ENCODE measurements at places on chromosomes 7 and 10.

DNA sequence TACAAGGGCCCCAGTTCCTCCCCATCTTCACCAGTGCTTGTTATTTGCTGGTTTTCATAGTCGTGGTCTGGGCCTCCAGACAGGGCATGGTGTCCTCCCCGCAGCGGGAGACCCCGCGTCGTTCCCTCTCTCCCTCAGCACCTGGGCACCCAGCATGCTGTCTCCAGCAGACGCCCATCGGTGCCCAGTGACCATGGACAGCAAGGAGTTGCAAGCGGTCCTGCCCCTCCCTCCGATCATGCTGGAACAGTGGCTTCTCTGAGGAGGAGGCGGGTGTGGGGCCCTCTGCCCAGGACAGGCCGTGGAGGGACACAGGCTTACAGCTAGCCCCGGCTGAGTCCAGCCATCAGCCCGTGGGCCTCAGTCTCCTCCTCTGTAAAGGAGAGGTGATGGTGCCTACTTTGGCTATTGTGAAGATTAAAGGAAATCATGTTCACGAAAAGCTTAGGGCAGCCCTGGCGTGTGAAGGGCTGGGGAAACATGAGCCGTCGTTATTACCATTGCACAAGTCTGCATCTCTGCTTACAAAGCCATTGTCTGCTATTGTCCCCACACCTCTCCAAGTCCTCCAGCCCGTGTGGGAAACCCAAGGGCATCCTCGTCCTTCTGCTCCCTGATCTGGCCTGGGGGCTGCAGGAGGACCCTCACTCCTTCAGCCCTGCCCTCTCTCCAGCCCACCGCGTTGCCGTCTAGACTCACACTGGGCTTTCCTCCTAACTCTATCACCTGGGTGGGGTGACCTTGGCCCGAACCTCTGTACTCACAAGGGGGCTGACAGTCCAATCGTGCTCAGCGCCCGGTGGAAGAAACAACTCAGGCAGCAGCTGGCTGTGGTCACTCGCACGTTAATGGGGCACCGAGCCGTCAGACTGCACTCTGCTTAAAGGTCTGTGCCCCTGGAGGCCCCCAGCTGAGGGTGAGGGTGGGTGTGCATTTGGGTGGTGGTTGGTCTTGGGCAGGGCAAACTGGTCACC lies 29.9 kb downstream of the EN2 start:
- no peak for DNase-seq

DNA sequence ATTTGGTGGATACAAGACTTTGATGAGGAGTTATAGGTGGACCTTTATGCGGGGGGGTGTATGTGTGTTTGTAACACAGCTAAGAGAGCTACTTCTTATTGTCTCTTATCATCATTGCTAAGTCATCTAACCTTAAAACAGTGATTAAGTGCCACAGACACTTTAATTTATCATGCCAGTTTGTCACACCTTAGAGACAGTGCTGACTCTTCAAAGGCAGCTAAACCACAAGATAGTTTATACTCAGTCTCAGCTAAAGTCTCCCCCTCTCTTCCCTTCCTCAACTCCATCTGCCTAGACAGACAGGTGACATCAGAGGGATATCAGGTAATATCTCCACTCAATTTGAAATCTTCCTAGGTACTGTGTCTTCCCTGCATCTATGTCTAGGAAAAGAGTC lies 42.2 kb downstream of the MYPN start:
- DNase-seq, result no peak

GRCh38 chr10:93718937-93719725 lies 16.7 kb upstream of the FRA10AC1 start:
- DNase-seq, result no peak

DNA sequence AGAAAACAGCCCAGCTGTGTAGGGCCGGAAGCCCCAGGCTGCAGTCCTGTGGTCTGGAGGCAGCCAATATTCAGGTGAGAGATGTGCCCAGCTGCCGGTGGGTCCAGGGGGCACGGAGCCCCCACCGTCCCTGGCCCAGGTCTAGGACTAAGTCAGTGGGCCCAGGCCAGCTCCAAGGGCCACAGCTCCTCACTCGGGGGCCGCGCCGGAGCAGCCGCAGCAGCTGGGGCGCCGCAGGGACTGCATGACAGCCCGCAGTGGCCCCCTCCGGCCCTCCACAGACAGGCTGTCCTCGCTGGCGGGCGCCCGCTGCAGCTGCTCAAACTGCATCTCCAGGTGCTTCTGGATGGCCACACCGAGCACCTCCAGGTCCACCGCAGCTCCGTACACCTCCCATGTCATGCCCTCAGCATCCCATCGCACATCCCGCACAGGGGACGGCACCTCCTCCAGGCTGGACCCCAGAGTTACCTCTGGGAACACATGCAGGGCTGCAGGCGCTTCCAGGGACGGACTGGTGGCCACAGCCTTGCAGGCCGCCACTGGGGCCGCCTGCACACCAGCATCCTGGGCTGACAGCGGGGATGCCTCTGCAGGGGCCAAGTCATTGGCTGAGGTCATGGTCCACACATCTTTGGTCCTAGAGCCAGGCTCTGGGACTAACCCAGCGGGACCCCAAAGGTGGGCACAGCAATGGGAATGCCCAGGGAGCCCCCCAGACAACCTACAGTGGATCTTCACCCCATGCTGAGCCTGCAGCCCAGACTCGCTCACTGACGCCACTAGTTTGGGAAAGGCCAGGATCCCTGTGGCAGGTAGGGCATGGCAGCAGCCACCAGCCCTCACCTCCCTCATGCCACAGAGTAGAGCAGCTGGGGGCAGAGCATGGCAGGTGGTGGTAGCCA lies 7.0 kb downstream of the GPRIN2 start:
- no peak for DNase-seq

GRCh38 chr7:27908534-27909165 lies 168.7 kb downstream of the TAX1BP1 start:
- DNase-seq, result no peak

GRCh38 chr7:24233386-24233785 lies 50.6 kb upstream of the NPY start:
- no peak for DNase-seq

DNA sequence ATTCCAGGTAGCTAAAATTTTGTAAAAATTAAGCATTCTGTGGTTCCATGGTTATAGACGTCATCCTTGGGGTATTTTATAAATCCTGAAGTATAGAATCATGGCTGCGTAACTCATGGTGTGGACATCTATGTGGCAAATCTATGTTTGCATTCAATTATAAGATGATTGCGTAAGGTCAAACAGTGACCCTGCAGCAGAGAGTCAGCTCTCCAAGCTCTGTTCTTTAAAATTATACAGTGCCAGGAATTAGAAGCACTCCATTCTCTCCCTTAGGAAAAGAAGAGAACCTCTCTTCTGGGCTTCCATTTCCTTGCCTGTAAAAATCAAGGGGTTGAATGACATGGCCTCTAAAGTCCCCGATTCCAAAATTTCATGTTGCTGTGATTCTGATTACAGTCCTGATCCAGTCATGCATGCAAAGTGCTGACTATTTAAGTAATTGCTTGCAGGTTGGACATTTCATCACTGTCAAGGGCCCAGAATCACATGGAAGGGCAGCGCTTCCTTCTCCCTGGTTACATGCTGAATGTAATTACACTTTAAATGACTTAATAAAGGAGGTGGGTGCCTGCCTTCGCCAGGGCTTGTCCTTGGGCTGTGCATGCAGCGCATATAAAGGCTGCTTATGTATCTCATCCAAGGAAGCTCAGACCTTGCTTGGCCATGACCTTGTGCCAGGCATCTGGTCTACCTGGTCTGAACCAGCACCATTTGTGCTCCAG lies 550.7 kb downstream of the TYW1 start:
- DNase-seq, result no peak

- DNase-seq, result no peak
Observed at GRCh38 chr7:30136117-30136731, 1.4 kb downstream of the MTURN start.

- DNase-seq, result peak; percentile 91
Observed at GRCh38 chr10:19014034-19014433, 34.6 kb upstream of the MALRD1 start.

- peak; percentile 30 for DNase-seq
Observed at GRCh38 chr7:17299483-17299991, 1.1 kb downstream of the AHR start.

GRCh38 chr7:7919449-7919945 lies 49.1 kb upstream of the GLCCI1 start:
- no peak for DNase-seq

- DNase-seq, result no peak
Observed at GRCh38 chr7:41351091-41351490, 351.8 kb downstream of the INHBA start.

GRCh38 chr7:99679032-99679399 lies 780 bp downstream of the CYP3A5 start:
- peak; percentile 7 for DNase-seq

- DNase-seq, result no peak
Observed at GRCh38 chr10:72088889-72089575, 681 bp upstream of the SPOCK2 start.

- DNase-seq, result no peak
Observed at GRCh38 chr7:98703916-98704315, 86.8 kb downstream of the NPTX2 start.

GRCh38 chr10:55410415-55410885 lies 609.4 kb upstream of the PCDH15 start:
- DNase-seq, result peak; percentile 78

DNA sequence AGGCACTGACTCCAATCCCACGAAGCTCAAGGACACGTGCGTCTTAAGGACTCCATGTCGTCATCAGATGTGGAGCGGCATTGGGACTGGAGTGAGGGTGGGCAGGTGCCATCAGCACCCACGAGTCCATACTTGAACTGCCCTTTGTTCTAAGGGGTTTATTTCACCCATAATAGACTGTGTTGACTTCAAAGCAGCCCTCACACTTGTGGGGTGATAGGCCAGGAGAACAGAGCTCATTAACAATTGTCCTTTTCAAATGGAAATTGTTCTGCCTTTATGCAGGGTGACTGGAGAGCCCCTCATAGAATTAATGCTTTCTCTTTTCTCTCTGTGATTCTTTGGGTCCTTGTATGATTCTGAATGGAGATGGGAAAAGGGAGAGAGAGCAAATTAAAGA lies 376.9 kb upstream of the MGMT start:
- no peak for DNase-seq

DNA sequence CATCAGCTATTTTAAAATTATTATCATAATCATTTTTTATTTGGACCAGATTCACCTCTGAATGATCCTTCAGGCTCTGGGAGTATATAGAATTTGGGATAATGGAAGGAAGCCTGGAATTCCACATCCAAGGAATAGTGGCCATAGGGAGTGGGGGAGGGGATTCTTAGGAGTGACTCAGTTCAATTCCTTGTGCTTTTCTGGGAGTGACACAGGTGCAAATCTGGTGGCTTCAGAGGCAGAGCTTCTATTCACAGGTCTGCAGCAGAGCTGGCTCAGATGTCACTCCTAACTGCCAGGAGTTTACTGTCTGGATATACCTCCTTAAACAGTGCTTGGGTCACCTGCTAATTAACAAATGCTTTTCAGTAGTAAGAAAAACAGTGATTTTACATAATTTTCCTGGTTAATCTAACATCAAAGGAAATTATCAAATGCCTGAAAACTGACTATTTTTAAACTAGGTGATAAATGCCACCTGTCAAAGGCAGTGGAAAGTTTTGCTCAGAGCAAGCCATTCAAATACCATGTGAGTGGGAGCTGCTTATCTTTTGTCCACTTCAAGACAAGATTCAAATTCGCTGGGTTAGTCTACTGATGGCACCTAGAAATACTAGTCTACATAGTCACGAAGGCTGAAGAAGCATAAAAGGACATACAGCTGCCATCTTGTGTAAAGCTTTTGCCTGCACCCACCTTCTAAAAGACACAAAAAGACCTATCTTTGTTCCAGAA lies 106.7 kb upstream of the LAMB4 start:
- DNase-seq, result no peak

DNA sequence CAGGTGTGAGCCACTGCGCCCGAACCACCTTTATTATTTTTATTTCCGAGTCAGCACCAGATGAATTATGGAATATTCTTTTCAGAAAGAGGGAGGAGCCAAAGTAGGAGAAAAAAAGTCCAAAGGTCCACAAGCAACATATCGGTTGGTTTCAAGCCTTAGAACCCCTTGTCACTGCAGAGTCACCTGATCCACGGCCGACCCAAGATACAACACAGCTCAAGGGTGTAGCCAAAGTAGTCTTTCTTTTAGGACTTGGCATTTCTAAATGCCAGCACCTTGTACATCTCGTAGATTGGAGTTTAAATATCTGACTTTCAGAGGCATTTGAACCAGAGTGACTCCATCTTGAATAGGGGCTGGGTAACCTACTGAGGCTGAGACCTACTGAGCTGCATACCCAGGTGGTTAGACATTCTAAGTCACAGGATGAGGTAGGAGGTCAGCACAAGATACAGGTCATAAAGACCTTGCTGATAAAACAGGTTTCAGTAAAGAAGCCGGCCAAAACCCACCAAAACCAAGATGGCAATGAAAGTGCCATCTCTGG lies 113.9 kb upstream of the ANLN start:
- DNase-seq, result no peak

GRCh38 chr7:8418629-8419245 lies 14.7 kb upstream of the NXPH1 start:
- peak; percentile 46 for DNase-seq

DNA sequence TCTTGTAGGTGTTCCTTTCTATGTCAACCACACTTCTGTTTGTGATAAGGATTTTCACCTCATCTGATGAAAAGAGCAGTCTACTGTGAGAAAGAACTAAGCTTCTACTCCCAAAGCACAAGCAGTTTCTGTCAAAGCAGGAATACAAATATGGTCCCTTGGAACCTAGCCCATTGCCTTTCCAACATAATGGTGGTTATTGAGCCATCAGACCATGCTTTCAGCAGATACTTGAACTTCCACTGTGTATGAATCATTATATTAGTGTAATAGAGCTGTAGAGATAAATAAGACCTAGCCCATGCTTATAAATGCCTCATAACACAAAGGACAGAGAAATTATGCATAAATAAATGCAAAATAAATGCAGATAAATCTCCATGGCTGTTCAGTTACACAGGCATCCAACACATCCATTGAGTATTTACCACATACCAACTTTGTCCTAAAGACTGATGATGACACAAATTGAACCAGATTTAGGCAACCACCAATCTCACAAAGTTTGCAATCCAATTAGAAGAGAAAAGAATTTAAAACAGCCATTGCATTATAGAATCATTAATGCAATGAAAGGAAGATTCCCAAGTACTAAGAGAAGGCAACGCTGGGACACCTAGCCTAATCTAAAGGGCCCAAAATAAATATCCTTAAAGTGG lies 729.4 kb upstream of the C7orf33 start:
- DNase-seq, result no peak

GRCh38 chr10:127234306-127234800 lies 38.0 kb upstream of the INSYN2A start:
- no peak for DNase-seq

- DNase-seq, result no peak
Observed at GRCh38 chr7:111168182-111168581, 77.3 kb downstream of the LRRN3 start.

GRCh38 chr10:98107644-98108430 lies 26.6 kb upstream of the R3HCC1L start:
- no peak for DNase-seq

DNA sequence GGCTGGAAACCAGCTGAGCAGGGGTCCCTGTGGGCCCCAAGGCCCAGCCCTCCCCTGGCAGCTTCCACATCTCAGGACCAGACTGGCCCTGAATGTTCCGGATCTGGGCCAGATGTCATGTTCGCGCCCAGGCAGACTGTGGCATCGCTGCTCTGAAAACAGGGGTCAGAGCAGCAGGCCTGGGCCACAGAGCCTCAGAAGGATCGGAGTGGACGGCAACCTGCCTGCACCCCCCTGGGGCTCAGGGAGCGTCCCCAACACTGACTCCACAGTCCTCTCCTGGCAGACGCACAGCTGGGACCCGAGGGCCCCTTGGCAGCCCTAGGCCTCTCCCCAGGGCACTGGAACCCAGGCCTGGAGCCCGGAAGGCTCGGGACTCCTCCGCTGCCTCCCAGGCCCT lies 91.3 kb upstream of the DNAAF5 start:
- DNase-seq, result no peak

- no peak for DNase-seq
Observed at GRCh38 chr10:49633327-49634068, 19.7 kb downstream of the CHAT start.
